ENCODE measurements at places on chromosomes 11 and 22.

GRCh38 chr11:33067294-33067693 lies 27.9 kb downstream of the TCP11L1 start:
- no peak for DNase-seq

GRCh38 chr22:37220543-37220981 lies 8.3 kb upstream of the SSTR3 start:
- DNase-seq = no peak

DNA sequence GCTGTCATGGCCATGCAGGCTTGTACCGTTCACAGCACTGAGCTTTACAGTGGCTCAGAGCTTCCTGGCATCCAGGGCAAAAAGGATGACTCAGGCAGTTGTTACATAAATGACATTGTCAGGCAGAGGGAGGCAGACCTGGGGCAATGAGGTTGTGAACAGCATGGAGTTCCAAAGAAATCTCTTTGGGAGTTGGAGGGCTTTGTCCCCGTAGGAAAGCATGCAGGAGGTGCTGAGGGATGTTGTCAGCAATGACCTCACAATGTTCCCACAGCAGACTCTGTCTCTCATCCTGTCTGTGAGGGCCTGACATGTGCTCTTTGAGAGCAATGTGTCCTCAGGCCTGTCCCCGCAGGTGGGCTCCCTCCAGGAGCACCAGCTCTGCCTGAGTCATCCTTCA lies 25.9 kb upstream of the PDE2A start:
- no peak for DNase-seq

- DNase-seq = peak; percentile 43
Measured at GRCh38 chr11:47270331-47271271, 668 bp downstream of the MADD start.

DNA sequence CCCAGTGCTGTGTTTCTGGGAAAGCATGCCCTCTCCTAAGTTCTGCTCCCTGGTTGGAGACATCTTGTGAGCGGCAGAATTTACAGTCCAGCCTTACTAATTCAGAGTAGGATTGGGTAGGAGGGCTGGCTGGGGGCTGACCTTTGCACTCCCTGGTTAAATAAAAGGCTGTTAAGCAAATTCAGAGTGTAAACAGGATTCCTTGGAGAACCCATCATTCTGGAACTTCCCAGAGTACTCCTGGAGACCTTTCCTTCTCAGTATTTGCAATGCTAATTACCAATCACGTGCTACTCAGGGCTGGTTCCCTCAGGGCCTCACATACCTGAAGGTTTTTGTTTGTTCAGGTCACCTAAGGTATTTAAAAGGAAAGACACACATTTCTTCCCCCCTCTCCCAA lies 340.2 kb downstream of the TBC1D22A start:
- DNase-seq = no peak

DNA sequence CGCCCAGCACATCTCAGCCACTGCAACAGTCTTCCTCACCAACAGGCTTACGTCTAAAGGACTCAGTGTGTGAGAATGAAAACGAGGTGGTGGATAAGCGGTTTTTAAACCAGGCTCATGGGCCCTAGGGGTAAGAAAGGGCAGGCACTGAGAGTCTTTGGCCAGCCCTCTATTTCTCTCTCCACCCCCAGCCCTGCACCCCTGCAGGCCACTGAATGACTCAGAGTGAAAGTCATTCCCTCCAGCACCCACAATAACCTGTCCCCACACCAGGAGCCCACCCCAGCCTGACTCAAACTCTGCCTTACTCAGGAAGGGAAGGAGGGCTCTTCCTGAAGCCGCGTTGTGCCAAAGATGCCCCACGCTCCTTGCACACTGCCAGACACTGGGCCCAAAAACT lies 72.0 kb downstream of the LARGE1 start:
- DNase-seq = no peak

GRCh38 chr11:102390667-102391465 lies 43.9 kb downstream of the BIRC2 start:
- DNase-seq = peak; percentile 44

DNA sequence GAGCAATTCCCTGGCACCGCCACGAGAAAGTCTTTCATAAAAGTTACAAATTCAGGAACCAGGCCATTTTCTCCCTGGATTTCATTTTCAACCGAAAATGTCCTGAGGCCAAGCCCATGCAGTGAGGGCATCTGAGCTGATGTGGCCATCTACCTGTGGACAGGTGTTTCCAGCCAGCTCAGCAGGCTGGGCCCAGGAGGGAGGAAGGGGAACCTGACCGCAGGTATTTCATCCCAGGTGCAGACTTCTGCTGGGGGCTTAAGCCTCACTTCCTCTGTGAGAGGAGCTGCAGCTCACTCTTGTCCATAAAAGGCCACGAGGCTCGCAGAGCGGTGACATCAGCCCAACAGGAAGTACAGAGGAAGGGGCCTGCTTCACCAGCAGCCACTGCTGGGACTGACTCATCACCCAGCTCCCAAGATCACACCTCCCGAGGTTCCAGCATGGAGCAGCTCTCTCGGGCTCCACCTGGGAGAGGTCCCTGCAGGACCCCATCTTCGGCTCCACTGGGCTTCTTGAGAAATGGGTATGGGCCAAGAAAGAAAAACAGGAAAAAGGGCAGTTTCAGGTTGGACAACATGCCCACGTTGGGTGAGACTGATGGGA lies 56.4 kb downstream of the MYH9 start:
- DNase-seq = peak; percentile 84

DNA sequence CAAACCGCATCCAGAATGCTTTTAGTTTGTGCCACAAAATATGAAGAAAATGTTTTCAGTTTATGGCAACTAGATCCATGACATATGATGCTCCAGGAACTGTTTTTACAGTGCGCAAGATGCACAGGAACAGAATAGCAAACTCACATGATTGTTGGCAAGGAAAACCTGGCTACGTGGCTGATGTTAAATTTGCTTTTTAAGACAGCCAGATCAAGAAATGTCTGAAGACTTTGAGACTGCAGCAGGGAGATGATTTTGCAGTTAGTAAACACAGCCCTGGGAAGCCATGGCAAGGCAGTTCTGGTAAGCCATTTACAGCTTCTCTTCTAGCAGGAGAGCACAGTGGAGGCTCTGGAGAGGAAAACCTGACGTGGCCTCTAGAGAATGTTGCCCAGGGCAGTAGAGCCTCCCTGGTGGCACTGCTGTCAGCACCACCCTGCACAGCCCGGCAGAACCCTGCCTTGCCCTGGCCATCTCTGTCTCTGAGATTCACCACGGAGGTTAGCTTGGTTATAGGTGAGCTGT lies 69.8 kb upstream of the TNRC6B start:
- DNase-seq = no peak

- no peak for DNase-seq
Measured at GRCh38 chr11:131880316-131880715, 509.9 kb downstream of the NTM start.

DNA sequence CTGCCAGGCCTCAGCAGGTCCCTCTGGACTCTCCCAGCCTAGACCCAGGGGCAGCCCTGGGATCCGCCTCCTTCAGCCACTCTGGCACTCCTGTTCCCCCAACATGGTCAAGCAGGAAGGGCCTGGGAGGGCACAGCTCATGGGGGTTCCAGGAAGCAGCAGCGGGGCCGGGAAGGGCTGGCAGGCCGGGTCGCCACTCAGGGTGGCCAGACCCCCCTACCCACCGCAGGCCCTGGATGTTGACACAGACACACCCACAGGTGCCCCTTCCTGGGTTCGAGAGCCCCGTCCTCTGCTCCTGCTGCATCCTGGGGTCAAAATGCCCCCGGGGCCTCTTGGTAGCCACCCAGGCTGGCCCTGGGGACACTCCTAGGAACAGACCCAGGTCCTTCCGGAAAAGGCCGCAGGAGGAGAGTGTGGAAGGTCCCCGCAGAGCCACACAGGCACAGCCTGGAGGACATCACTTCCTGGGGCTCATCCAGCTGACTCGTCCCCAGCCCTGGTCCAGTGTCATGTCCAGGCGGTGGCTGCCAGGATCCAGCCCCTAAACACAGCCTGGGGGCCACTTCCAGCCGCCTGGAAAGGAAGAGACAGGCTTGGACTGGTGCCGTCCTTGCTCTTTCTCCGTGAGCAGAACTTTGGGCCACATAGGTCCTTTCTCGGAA lies 6.8 kb upstream of the PIM3 start:
- DNase-seq = no peak

GRCh38 chr11:119741369-119742262 lies 12.6 kb upstream of the NECTIN1 start:
- peak; percentile 88 for DNase-seq

DNA sequence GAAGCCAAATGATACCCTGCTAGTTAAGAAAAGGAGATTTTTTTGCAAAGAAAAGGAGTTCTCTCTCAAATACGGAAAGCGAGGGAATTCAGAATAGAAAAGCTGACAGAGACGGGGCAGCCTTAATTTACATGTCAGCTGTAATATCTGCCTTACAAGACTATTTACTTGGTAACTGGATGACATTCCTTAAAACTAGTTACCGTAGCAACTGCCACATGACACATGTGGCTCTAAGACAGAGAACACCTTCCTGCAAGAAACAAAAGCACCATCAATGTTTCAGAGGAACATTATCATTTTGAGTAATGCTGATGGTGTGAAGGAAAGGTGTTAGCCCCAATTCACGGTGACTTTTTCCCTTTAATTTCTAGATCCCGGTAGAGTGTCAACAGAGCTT lies 222.1 kb downstream of the LRRC4C start:
- DNase-seq = no peak

GRCh38 chr11:70536051-70536877 lies 137.9 kb downstream of the CTTN start:
- DNase-seq = no peak

DNA sequence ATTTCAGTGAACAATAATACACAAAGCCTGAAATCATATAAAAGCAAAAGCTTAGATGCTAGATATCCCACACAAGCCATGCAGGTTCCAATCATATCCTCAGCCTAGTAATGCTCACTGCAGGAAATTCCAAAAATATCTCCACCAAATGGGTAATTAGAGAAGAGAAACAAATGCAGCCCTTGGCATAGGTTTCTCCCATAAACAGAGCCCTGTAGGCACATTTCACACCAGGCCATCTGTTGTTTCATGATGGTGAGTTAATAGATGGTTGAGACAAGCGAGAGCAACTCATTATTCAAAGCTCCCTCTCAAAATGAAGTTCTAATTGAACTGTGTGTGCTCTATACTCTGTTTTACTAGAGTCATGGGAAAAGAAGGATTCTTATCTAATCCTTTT lies 154.6 kb upstream of the TRPC6 start:
- DNase-seq = no peak

DNA sequence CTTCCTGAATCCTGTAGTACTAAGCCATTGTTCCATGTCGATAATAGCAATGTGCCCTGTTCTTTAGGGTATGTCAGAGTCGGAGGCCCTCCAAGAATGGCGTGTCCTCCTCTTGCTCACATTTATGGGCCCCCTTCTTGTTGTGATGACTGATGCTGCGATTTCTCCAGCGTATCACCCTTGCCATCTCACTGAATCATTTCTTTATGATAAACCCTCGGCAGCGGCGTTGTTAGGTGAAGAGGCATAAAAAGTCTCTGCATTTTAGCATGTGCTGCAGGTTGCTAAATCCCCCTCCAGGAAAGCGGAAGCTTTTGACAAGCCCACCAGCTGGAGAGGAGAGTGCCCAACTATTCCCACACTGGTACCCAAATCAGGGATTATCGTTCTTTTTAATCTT lies 1045.3 kb downstream of the BRD1 start:
- no peak for DNase-seq

DNA sequence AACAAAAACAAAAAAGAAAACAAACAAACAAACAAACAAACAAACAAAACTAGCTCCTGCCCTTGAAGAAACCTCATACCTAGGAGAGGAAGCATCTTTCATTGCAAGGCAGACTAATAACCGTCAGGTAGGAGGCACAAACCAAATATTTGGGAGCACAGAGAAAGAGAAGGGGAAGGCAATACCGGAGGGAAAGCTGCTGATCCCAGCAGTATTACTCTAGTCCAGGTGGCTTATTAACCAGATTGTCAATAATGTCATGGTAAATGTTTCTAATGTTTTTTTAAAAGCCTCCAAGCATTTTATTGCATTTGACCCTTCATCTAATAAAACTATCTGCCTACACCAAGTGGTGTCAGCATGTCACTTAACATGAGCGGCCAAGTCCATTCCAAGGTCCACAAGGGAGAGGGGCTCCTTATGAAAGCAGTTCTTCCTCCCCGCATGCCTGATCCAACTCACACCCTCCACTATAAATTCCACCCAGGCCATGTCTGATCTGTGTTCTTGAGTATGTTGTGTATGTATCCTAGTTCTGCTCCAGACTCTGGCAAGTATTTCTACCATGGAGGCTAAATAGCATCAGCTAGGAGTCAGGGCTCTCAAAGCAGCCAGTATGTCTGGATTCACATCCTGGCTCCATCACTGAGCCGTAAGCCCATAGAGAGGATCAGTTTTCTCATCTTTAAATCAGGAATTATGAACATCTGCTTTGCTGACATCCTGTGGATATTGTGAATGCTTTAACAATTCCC lies 208.1 kb upstream of the TENM4 start:
- DNase-seq = no peak

- no peak for DNase-seq
Measured at GRCh38 chr11:97163631-97164191, 773.9 kb downstream of the JRKL start.

GRCh38 chr11:66950112-66950535 lies 8.1 kb downstream of the PC start:
- no peak for DNase-seq

GRCh38 chr11:35243774-35244173 lies 104.8 kb downstream of the CD44 start:
- DNase-seq = no peak

DNA sequence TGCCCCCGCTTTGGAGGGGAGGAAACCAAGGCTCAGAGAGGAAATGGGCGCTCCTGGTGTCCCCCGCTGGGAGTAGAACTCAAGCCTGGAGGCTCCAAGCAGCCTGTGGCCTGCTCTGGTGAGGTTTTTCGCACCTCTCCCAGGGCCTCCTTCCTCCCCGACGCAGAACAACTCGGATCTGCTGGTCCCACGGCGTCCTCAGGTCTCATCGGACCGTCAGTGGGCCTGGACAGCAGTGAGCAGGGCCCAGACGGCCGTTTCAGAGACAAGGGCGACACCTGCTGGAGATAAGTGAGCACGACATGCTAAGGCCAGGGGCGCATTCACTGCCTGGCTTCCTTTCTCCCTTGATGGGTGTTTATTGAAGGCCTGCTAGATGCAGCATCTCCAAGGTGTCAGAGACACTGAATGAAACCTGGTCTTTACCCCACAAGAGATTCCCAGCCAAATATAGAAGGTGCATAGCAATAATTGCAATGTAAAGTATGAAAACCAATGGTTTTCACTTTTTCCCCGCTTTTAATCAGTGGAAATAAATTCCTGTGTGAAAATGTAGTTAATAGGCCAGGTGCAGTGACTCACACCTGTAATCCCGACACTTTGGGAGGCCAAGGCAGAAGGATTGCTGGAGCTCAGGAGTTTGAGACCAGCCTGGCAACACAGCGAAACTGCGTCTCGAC lies 26.9 kb upstream of the CD82 start:
- peak; percentile 89 for DNase-seq
